ENCODE measurements at places on chromosomes 13 and 19.

DNA sequence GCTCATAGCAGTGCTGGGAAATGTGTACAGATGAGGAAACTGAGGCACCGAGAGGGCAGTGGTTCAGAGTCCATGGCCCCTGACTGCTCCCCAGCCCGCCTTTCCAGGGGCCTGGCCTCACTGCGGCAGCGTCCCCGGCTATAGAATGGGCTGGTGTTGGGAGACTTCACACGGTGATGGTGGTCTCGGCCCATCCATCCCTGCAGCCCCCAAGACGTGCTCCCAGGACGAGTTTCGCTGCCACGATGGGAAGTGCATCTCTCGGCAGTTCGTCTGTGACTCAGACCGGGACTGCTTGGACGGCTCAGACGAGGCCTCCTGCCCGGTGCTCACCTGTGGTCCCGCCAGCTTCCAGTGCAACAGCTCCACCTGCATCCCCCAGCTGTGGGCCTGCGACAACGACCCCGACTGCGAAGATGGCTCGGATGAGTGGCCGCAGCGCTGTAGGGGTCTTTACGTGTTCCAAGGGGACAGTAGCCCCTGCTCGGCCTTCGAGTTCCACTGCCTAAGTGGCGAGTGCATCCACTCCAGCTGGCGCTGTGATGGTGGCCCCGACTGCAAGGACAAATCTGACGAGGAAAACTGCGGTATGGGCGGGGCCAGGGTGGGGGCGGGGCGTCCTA lies 15.9 kb downstream of the LDLR start:
- DNase-seq: no peak

GRCh38 chr19:36973844-36974195 lies 57.7 kb downstream of the ZNF568 start:
- DNase-seq: no peak

GRCh38 chr13:62564770-62565169 lies 1149.1 kb upstream of the PCDH20 start:
- no peak for DNase-seq

DNA sequence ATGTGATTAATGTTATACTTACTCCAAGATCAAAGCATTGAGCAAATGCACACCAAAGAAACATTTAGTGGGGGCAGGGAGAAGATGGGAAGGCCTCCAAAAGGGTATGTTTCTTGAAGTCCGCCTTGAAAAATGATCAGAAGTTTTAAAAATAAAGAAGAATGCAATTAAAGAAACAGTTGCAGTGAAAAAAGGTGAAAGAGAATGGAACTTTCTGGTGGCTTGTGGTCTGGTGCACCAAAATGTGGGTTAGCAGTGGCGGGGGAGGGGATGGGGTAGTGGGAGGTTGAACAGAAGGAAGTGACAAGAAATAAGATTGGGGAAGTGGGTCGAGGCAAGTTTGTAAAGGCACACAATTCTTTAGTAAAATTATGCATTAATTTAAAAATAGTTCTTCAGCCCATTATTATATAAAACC lies 2.5 kb downstream of the LCP1 start:
- peak; percentile 68 for DNase-seq

- DNase-seq: no peak
Measured at GRCh38 chr13:45278096-45278645, 62.8 kb downstream of the TPT1 start.

GRCh38 chr13:112783135-112783977 lies 93.5 kb downstream of the ATP11A start:
- DNase-seq: no peak

DNA sequence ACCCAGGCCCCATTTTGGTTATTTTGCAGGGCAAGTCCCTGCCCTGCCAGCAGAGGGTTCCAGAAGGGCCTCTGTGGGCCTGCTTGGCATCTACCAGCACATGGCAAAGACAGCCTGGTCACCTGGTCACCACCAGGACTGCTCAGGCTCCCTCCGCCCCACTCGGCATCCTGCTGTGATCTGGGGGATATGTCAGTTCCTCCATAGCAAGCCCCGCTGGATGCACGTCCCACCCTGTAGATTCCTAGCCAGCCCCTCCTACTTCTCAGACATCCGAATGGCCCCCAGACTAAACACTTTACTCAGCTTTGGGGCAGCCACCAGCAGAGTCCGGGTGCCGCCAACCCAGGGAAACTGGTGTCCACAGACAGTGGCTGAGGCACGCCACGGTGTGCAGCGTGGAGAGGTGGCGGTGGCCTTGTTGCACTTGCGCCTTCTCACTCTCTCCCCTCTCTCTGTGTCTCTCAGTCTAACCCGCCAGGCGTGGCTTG lies 31.8 kb upstream of the USE1 start:
- no peak for DNase-seq

DNA sequence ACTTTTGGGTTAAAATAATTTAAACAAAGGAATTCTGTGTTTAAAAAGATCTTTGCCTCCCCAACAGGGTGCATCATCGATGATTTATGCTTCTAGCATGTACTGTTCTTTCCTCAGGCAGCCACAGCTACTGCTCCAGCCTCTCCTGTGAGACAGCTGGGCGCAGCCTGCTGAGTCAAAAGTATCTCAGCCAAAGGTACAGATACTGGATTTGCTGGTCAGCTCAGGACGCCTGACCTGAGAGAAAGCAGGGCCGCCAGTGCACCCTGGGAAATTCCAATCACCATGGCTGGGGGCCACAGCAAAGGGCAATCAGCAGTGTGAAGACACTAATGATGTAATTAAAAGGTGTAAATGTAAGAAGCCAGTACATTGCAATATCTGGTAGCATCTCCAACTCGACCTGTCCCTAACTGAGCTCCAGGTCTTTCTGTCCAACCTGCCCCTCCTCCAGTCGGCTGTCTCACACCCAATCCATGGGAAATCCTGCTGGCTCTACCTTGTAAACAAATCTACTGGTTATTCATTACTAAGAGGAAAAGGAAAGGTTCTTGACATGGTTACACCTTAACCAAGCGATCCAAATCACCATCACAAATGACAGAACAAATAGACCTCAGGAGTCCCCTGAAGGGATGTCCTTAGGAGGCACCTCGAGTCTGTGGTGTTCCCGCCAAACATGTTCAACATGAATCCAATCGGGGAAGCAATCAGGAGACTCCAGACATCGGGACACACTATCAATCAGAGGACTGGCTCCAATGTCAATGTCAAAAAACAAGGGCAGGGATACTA lies 7.3 kb downstream of the OPA3 start:
- no peak for DNase-seq

- no peak for DNase-seq
Measured at GRCh38 chr19:4976401-4977298, 7.7 kb downstream of the KDM4B start.

- no peak for DNase-seq
Measured at GRCh38 chr13:53123536-53123935, 94.9 kb downstream of the OLFM4 start.

GRCh38 chr19:9881720-9882119 lies 46.6 kb downstream of the PIN1 start:
- no peak for DNase-seq

DNA sequence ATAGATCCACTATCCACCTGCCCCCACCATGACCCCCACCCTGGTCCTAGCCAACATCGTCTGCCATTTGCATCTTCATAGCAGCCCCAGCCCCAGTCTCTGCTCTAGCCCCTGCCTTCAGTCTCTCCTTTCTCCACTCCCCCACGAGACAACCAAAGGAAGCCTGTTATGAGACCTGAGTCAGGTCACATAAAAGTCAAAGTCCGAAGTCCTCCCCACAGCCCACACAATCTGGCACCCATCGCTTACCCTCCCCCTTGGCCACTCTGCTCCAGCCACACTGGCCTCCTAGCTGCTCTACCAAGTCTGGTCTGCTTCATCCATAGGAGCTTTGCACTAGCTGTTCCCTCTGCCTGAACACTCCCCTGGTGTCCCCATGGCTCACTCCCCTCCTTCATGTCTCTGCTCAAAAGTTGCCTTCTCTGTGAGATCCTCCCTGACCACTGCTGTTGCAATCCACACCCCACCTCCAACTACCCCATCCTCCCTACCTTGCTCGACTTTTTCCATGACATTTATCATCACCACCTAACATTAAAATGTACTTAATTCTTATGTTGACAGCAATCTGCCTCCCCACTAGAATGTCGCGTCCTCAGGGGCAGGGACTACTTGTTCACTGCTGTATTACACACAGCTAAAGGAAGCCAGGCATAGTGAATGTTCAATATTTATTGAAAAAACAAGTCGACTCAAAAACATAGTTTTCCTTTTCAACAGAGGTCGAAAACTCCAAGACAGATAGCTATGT lies 1.2 kb upstream of the PLEKHG2 start:
- DNase-seq: no peak

GRCh38 chr13:78977311-78977710 lies 318.4 kb upstream of the OBI1 start:
- no peak for DNase-seq

- DNase-seq: no peak
Measured at GRCh38 chr13:29170436-29171082, 350.4 kb downstream of the MTUS2 start.

DNA sequence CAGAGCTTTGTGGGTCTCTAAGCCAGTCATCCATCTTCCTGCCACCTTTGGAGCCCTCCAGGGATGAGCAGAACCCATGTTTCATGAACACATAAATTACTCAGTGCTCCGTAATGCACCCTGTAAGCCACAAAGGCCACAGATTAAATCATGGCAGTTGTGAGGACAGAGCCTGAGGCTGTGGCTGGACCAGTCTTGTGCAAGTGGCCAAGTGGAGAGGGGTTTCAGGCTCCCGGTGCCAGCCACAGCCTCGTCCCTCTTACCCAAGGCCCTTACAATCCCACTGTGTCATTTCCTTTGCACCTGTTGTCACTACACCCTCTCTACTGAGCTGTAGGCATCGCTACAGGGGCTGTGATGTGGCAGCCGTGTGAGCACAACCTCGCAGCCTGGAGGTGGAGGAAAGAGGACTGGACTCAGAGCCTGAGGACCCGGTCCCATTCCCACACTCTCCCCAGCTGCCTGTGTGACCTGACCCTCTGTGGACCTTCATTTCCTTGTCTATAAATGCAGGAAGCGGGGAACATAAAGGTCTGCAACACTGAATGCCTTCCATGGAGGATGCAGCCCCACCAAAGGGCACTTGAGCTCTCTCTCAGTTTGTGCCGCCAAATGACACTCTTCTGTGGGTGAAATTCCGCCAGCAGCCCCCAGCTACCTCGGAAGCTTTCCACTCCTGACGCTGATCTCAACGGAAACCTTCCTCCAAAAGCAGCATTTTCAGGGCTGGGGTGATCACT lies 792.0 kb downstream of the UQCRFS1 start:
- DNase-seq: no peak

GRCh38 chr19:38663957-38664502 lies 16.6 kb downstream of the ACTN4 start:
- no peak for DNase-seq

- no peak for DNase-seq
Measured at GRCh38 chr13:113150550-113151365, 7.7 kb upstream of the PROZ start.

- DNase-seq: peak; percentile 49
Measured at GRCh38 chr19:46766569-46767317, 20.5 kb upstream of the STRN4 start.

DNA sequence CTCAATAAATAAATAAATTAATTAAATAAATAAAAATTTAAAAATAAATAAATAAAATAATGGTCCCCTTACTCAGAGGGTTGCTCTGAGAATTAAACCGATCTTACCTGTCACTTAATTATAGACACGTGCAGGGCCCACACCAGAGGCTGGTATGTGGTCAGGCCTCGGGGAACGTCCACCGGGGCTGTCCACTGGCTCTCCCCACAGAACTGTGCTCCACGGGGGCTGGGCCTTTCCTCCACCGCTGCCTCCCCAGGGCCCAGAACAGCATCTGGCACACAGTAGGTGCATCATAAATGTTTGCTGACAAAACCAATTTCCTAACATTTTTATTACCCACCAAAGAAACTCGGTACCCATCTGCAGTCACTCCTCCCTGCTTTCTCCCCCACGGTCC lies 69.2 kb downstream of the CEBPG start:
- DNase-seq: no peak

- no peak for DNase-seq
Measured at GRCh38 chr19:1000591-1001537, 645 bp downstream of the GRIN3B start.

- DNase-seq: no peak
Measured at GRCh38 chr13:106507560-106508274, 27.7 kb downstream of the EFNB2 start.

- no peak for DNase-seq
Measured at GRCh38 chr13:73933795-73934194, 200.4 kb downstream of the KLF12 start.

DNA sequence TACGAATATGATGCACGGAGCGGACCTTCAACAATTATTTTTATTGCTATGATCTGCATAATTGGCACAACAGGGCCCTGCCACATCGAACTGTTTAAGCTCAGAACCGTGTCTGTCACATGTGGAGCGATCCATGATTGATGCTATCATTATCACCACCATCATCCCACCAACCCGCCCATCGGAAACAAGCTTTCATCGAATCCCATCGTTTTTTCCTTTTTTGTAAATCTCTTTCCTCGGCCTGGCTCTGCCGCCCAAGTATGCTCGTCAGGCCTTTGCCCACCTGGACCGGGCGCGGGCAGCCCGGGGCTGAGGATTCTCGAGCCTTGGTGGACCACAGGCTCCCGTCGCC lies 533 bp upstream of the DCAF15 start:
- DNase-seq: no peak

- DNase-seq: peak; percentile 60
Measured at GRCh38 chr19:46265217-46265828, 31.5 kb upstream of the HIF3A start.

- DNase-seq: no peak
Measured at GRCh38 chr13:50735071-50735470, 108.4 kb downstream of the DLEU7 start.

GRCh38 chr13:97822377-97822776 lies 131.1 kb upstream of the IPO5 start:
- no peak for DNase-seq

DNA sequence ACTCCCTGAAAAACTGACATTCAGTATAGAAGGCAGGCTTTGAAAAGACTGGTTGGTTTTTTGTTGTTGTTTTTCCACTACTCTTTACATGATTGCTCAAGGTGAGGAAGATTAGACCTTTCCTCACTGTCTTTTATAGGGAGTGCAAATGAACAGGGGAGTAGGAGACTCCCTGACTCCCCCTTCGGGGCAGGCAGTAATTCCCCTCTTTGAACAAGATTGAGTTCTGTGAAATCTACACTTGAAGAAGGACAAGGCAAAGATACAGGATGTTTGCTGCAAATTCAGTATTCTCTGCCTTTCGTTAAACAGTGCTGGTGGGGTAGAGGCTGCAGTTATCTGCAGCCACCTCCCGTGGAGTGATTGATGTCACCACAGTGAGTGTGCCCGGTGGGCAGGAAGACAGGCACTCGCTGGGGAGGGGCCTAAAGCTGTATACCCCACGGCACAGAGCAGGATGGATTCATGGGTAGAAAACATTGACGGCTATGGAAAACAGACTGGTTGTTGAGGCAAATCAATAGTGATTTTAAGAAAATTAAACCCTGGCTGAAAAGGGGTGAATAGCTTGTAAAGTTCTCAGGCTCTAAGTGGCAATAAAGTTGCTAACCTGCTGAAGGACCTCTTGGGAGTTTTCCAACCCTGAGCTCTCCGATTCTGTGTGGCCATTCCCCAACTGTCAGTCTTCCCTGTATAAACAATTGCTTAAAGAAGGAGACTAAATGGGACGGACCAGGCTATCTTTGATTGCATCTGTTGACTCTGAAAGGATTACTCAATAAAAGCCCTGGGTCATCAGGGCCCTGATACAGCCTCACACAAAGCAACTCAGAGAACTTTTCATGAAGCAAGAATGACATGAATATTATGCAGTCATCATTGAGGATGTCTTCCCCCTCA lies 308.3 kb downstream of the TBC1D4 start:
- DNase-seq: no peak

All from stimulated activated CD4-positive, alpha-beta T cell treated with anti-CD3 and anti-CD28 coated beads, Interleukin-4, amount 100 ng/mL, for 48 hours (primary cell).